Fibroblast of skin of right biceps (primary cell): ENCODE measurements at places on chromosomes 1 and 21.
A peak's percentile ranks its signal among the peaks of the same experiment; 100 is the strongest.

DNA sequence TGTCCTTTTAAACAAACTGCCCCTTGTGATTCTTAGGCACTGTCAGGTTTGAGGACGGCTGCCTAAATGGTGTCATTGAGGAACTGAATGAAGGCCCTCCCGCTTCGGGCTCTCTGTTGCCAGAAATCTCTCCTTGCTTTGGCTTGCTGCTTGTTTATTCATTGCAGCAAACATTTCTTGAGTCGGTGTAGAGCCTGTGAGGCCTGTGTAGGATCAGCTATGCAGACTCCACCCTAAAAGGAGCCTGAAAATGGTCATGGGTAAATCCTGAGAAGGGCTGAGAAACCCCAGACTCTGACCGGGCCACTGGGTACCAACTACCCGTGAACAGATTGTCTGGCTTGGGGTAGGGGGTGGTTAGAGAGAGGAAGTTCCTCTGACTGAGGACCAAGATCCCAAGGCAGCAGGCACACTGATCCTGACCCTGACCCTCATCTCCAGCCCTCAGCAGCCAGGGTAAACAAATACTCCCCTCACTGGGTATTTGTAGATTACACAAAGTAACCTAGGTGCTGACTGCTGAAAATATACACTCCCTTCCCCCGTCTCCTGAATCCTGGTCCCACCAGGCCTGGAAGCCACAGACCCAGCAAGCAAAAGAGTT, 3.1 kb downstream of the IL6R start:
- DNase-seq, result no peak

DNA sequence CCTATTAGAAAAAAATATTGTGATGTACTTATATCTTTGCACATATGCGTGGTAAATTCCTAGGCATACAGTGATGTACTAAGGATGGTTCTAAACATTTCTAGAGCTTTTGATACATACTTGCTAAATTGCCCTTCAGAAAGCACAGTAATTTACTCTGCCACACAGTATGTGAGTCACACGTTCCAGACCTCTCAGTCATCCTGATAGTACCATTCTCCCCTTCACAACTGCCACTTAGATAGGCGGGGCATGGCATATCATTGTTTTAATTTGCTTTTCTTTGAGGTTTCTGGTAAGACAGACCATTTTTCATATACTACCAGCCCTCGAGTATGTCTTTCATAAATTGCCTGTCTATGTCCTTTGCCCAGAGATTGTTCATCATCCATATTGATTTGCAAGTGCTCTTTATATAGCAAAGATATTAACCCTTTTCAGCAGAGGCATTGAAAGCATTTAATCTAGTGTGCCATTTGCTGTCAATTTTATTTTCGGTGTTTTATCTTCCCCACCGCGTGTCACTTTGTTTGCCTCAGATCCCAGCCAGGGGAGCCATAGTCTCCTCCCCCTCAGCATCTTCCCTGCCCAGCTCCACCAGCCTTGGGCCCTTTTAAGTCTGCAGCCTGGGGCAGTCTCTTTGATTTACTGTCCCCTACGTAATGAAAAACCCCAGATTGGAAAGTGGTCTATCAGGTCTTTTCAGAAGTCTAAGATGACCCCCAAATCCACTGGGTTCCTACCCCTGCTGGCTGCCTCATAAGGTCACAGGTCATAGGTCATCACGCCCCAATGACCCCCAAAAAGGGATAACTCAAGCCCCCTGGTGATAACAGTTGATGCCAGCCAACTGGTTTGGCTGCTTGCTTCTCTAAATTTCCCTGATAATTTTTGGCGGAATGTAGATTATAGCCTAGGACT, 11.8 kb upstream of the PAX7 start:
- peak; percentile 13 for DNase-seq

DNA sequence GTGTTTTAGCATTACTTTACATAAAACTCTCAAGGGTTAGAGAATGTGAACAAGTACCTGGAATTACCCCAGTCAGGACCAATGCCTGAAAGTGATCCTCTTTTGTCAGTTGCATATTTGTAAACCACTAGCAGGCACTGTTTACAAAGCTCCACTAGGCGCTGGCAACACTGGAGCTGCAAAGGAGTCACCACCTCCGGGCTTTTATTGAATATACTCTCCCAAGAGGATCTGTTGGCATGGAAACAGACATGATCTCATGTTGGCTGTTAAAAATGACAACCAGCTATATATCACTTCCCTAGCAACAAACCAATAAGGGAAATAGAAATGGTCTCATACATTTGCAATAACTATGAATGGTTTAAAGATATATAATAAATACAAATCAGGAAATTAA, 116.0 kb downstream of the TTLL7 start:
- DNase-seq, result peak; percentile 66

DNA sequence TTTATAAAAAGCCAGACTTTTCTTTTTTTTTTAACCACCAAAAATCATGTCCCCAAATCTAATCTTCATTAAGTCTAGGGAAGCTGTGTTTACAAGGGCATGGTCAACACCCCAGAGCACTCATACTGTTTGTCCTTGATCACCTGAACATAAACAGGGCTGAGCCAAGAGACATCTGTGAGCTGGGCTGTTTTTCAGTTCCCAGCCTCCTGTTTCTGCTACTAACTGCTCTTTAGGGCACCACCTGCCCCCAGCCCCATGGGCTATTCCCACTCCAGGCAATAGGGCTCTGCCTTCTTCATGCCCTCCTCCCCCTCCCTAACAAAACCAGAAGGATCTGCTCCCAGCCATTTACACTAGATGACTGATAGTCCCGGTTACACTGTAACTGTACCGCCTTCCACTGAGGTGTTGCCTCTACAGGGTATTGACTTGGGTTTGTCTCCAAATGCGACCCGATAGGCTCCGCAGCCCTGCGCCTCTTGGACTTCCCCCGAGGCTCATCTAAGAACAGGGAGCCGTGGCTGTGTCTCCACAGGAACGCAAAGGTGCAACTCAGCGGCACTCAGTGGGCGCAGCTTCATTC, 11.7 kb upstream of the SLC26A9 start:
- DNase-seq, result no peak

DNA sequence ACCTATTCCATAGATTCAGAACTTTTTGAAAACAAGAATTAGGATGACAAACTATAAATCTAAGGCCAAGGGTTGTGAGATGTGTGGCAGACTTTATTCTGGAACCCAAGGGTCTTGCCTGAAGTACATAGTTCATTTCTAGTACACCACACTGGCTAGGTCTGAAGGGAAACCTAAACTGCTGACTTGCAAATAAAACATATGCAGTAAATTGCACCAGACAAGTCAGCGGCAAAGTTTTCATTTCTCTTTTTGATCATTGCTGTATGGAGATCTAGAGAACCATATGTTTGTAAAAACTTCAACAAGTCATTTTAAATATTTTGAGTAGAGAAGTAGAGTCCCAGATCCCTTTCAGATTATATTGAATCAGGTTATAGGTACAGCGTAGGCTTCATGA, 43.9 kb downstream of the TNFSF4 start:
- no peak for DNase-seq
